ENCODE measurements at places on chromosomes 1 and 21. TPM values are rescaled to one million over a fixed set of nuclear protein-coding genes. Genes with fewer than 3 reads are reported as not detected.
A peak's percentile ranks its signal among the peaks of the same experiment; 100 is the strongest.

Gene TMEM61
- total RNA-seq, result not detected

Gene TRIM58
- not detected for total RNA-seq

- no peak for DNase-seq
Observed at GRCh38 chr21:10425856-10426255, 95.5 kb upstream of the TPTE start.

Gene S100A6
- total RNA-seq, result 200 TPM

GRCh38 chr1:205703072-205703471 is 22.8 kb upstream of the SLC45A3 start:
- DNase-seq, result no peak

GRCh38 chr1:32665915-32666314 is 14.9 kb downstream of the RBBP4 start:
- DNase-seq, result no peak

Gene GUCA2B
- not detected for total RNA-seq

GRCh38 chr1:91582431-91582921 is 81.8 kb downstream of the CDC7 start:
- DNase-seq, result no peak

DNA sequence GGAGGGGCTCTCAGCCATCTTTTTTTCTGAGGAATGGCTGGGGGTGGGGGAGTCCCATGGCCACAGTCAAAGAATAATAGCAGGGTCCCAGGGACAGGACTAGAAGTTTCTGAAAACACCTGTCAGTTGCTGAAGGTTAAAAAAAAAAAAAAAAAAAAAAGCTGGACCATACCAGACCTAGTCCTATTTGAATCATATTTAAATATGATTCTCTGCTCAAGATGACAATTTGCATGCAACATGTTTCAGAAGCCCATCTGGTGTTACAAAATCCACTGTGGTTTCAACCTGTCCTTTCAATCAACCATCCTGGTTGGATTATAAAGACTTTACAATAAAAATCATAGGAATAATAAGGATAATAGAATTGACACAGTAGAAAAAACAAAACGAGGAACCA is 153.7 kb downstream of the TENT5C start:
- no peak for DNase-seq

DNA sequence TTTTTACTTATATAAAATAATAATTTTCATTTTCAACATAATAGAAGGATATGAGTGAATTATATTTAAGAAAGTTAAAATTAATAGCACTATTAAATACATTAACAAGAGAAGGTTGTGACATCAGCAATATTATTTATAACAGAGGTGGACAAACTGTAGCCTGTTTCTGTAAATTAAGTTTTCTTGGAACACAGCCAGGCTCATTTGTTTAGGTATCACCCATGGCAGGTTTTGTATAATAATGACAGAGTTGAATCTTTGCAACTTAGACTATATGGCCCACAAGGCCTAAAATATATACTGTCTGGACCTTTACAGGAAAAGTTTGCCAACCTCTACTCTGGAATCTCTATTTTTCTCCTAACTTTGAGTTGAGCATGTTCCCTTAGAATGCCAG is 42.8 kb upstream of the CACYBP start:
- no peak for DNase-seq

Gene OR2L8
- 0.29 TPM for total RNA-seq

Gene PTGFR
- not detected for total RNA-seq

DNA sequence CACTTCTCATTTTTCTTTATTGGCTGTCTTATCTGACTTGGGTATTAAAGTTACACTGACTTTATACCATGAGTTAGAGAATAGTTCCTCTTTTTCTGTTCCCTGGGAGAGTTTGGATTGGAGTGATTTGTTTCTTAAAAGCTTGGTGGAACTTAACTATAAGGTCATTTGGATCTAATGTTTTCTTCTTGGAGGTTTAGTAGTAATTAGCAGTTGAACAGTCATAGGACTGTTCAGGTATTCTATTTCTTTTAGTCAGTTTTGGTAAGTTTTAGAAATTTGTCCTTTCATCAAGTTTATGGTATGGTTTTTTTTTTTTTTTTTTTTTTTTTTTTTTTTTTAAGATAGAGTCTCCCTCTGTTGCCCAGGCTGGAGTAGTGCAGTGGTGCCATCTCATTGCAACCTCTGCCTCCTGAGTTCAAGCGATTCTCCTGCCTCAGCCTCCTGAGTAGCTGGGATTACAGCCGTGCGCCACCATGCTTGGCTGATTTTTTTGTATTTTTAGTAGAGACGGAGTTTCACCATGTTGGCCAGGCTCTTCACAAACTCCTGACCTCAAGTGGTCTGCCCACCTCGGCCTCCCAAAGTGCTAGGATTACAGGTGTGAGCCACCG is 6.3 kb downstream of the TTC3 start:
- DNase-seq, result peak; percentile 32

Gene TNN
- 0.05 TPM for total RNA-seq
